ENCODE measurements at places on chromosomes 12 and 14.

DNA sequence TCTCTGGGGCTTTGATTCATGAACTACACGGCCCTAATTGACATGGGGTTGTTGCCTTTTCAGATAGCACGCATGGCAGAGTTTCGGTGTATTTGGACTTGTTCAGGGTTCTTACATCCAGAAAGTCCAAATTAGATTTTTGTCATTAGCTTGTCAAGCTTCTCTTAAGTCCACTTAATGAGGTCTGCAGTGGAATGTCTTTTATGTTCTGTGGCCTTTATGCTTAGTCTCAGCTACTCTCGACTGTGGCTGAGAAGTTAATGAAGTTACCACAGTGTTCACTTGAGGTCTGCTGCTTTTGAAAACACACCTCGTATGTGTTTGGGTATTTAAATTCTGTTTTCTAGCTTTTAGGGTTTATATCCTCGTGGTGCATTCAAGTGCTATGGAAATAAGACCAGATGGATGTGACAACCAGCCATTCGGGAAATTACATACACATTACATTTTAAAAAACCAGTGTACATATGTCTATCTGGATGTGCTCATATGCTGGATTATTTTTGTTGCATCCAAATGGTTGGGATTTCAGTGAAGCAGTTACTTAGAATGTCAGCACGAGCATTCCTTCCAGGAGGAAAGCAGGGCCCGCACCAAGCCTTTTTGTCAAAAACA is 80.2 kb downstream of the RMST start:
- DNase-seq: no peak

DNA sequence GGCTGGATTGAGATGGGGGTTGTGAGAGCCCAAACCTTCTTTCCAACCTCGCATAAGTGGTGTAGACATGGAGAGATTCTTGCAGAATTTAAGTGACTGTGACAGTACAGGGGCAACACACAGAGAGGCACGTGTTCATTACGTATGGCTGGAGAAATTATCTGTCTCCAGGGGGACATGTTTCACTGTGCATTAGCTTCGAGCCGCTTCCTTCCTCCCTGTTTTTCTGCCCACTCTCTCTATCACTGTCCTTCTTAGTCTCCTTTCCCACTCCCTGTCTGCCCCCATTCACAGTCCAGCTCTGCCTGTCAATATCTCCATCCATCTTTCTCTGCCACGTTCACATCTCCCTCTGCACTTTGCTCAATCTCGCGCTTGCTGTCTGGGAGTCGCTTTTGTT is 11.5 kb upstream of the C14orf93 start:
- no peak for DNase-seq

DNA sequence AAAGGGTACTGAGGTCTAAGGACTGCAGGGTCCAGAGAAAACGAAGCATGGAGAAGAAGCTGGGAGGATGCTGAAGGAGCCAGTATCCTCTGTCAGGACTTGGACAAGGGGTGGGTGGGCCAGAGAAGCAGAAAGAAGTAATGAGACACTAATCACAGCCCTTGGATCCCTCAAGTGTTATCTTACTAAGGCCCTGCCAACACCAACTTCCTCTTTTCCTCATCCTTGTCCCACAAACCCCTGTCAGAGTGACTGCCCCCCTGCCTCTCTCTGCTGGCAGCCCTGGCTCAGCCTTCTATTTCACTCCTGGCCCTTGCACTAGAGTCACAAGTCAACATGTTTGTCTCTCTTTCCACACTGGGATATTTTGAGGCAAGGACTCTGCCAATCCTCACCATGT is 3.8 kb upstream of the ASIC1 start:
- no peak for DNase-seq

- DNase-seq: no peak
Observed at GRCh38 chr12:89863968-89864367, 155.3 kb upstream of the ATP2B1 start.

DNA sequence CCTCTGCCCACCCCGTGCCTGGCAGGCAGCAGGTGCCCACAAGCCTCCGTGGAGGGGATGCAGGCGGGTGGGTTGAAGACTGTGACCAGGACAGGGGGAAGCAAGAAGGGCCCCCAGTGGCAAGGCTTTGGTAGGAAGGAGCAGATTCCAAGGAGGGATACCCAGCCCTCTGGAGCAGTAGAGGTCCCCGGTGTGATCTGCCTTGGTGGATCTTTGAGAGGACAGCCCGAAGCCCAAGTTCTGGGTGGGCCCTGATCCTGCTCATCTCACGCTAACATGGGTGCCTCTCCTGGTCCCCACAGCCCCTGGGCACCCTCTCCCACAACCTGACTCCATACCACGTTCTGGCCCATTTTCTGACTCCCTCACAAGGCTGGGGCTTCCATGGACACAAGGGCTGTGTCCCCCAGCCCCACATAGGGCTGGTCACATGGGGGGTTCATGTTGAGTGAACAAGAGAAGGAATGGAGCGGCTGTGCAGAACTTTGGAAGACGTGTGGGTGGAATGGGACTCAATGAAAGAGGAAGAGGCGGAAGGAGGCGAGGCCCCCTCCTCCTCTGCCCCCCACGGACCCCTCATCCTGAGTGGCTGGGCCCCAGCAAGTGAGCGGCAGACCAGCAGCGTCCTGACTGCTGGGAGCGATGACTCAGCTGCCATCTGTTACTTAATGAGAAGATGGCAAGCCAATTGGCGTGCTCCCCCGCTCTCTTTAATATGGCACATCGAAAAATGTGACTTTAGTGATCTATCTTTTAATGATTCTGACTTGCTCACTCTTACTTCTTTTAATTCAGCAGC is 77.0 kb upstream of the BCL11B start:
- DNase-seq: no peak

- no peak for DNase-seq
Observed at GRCh38 chr12:128734371-128734770, 89.4 kb downstream of the SLC15A4 start.

DNA sequence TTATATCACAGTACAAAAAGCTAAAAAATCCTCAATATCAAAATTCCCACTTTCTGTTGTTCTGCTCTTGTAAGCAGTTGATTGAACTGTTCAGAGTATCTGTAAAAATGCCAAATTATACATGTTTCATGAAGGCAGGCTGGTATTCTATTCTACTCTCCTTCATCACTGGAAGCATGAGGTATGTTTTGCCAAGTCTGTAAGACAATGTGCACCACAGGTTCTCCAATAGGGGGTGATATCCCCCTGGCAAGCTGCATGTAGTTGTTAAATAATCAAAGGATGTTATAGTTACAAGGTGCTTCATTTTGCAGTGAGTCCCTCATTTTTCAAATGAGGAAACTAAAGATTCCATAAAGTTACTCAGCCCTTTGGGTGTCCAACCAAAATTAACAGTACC is 15.1 kb upstream of the NEK9 start:
- DNase-seq: no peak

DNA sequence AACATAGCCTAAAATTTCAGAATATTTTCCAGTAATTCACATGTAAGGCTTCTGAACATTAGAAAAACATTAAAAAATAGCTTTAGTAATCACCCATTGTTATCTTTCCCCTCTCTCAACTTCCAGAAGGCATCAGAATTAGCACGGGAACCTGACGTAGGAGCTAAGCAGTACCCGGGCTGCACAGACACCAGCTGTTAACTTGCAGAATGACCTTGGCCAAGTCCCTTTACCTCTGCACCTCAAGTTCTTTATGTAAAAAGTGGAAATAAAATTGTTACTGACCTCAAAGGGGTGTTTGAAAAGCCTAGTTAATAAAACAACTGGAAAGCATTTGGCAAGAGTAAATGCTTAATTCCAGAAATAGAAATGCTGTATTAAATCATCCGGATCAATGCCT is 7.2 kb downstream of the TPH2 start:
- no peak for DNase-seq

- no peak for DNase-seq
Observed at GRCh38 chr14:37988472-37988871, 219.2 kb upstream of the SSTR1 start.

- no peak for DNase-seq
Observed at GRCh38 chr12:128318946-128319345, 52.0 kb downstream of the TMEM132C start.

GRCh38 chr12:71686658-71687025 is 760 bp downstream of the TMEM19 start:
- no peak for DNase-seq

GRCh38 chr14:61836184-61836583 is 74.0 kb downstream of the SNAPC1 start:
- DNase-seq: no peak

DNA sequence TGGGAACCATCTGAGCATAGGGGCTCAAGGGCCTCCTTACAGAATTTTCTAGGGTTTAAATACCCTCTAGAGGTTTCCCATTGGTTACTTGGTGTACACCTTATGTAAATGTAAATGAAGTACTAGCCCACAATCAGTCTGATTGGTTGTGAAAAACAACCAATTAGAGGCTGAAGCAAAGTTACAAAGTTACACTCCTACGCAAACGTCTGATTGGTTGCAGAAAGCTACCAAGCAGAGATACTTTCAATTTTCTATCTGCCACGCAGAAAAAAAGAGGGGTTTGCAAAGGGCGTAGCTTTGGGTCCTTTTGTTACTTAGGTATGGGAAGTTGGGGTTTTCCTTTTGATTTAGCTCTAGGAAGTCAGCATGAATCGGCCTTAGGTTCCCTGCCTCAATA is 1.8 kb upstream of the TMEM19 start:
- DNase-seq: no peak

GRCh38 chr14:104220215-104221070 is 82.1 kb downstream of the KIF26A start:
- DNase-seq: no peak

GRCh38 chr12:131103669-131104462 is 150.2 kb downstream of the ADGRD1 start:
- peak; percentile 50 for DNase-seq

GRCh38 chr14:61524211-61524806 is 171.0 kb upstream of the HIF1A start:
- no peak for DNase-seq

- DNase-seq: no peak
Observed at GRCh38 chr12:101931498-101932326, 54.3 kb downstream of the DRAM1 start.

GRCh38 chr12:69163681-69164362 is 75.5 kb upstream of the CPSF6 start:
- no peak for DNase-seq

- no peak for DNase-seq
Observed at GRCh38 chr14:63240221-63240620, 36.0 kb downstream of the RHOJ start.

DNA sequence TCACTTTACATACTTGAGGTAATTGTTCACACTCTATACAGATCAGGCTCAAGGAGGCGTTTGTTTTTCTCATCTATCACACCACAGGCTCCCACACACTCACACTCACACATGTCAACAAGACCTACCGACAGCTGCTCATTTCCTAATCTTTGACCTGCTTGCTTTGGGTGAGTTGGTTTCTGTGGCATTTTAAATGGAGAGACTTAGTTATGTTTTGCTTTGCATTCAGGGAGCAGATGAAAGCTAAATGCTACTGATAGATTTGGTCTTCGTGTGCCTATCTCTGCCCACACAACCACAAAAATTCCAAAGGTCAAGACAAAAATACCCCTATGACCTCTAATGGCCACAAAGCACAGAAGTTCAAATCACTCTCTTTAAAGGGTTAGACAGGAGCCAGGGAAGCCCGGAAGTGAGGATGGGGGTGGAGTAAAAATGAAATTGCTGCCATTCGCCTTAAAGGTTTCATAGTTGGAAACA is 203.5 kb upstream of the G2E3 start:
- no peak for DNase-seq

DNA sequence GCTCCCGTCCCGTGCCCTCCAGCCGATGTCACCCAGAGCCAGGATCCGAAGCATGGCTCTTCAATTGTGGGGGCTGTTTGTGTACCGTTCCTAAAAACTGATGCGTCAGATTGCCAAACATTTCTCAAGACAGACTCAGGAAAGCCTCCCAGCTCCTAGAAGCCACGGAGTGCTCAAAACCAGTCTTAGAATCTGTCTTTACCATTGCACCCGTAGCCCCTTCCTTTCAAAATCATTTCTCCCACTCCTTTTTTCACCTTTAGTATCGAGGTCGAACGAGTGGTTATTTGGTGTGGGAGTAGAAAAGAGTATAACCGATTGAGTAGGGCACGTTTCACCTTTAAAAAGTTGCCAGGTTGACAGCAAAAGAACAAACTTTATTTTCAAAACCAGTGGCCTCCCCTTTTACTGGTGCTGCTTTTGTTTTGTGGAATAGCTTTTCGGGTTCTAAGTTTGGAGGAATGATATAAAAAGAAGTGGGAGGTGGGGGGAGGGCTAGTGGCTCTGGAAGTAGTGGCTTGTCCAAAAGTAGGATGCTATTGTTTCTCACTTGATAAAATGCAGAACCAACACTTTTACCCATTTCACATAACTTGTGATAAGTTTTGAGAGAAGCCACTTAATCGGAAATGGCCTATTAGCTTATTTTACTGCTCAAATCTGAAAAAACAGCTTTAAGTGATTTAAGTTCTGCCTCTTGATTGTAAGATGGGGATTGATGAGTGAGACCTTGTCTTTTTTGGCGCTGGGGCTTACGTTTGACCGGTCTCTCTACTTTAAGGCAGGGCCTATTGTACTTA is 803 bp downstream of the STK38L start:
- peak; percentile 16 for DNase-seq

- DNase-seq: no peak
Observed at GRCh38 chr14:31926123-31926522, 151.0 kb upstream of the ARHGAP5 start.

DNA sequence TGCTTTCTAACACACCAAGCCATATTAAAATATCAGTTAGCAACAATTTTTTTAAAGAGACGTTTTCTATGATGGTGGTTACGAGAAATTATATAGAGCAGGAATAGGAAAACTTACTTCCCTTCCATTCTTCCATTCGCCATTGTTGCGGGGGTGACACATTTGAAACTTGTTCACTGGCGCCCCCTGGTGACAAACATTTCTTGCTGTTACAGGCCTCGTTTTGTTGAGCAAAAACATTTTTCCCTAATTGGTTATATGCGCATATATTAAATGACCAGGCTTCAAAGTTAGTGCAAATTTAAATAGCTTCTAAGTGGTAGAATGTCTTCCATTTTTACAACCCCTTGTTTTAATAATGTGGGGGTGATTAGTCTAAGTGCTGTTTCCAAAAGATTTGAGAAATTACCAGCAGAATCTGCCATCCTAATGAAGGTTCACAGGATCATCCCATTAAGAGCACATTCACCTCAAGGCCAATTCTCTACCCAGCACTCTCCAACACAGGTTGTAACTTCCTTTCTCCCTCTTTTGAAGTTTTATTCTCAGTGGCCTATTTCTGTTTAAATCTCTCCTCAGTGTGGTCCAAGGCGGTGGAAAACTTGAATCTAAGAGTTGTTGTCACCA is 1124.7 kb downstream of the FLRT2 start:
- DNase-seq: peak; percentile 68

DNA sequence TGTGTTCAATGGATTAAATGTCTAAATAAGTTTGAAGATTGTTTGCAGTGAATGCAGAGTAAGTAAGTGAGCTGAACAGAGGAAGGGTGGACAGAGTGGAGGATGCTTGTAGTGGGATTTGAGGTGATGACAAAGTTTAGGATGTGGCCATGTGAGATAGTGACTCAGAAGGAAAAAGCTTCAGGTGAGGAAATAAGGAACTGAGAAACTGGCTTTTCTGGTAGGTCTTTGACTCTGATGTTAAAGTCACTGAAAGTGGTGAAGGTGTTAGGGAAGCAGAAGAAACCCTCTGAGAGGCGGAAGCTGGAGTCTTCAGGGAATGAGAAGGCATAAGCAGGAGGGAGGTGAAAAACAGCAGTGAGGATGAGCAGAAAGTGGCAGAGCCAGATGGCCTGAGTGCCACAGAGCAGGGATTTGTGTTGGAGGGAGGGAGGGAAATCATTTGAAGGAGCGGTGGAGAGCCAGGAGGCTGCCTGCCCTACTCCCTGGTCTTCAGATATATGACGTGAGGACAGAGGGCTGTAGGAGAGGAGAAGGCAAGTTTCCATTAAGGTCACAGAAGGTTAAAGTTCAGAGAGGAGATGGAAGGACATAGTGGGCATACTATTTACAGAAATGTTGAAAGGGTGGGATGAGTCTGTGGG is 24.8 kb downstream of the RGS6 start:
- DNase-seq: no peak

Data from ELF-1 (cell line).